NCI-H2081 treated with DMSO at 0.1 percent for 48 hours (cell line): ENCODE measurements at places on chromosomes 2 and 18.
A peak's percentile ranks its signal among the peaks of the same experiment; 100 is the strongest.

DNA sequence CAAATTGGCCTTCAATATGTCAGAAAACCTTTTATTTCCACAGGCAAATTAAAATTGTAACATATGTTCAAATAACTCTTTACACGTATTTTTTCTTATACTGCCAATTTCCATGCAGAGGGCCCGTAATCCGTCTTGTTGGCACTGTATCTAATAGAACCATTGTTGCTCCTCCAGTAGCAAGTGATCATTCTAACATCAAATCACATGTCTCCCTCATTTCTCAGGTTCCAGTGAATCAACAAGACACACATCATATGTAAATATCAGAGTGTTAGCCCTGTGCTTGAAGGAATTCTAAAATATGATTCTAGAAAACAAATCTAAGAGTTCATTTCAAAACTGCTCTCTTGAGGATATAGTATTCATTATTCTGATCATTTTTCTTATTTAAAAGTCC, 834.3 kb downstream of the LRRTM4 start:
- no peak for DNase-seq

- no peak for DNase-seq
Observed at GRCh38 chr2:224520064-224520463, 65.1 kb downstream of the CUL3 start.

GRCh38 chr2:240813231-240813921, 6.6 kb downstream of the KIF1A start:
- no peak for DNase-seq

GRCh38 chr2:49154140-49154539, at the start of gene FSHR:
FSHR (minus strand) TSS chr2:49154515; CDS start chr2:49154417, 98 bp downstream.
- no peak for DNase-seq

DNA sequence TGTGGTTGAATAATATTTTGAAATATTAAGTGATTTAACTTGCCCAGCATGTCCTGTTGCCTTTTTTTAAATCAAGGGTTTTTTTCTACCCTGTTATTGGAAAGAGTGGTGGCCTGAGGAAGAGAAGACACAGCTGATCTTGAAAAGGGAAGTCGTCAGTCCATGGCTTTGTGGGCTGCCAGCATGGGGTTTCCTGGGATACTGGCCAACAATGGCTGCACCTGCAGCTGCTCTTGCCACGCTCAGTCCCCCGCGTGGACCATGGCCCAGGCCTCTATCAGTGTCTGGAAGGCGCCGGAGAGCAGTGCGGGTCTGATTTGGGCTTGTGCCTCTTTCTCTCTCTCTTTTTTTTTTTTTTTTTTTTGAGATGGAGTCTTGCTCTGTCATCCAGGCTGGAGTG, 99.3 kb downstream of the ASB1 start:
- DNase-seq, result no peak

DNA sequence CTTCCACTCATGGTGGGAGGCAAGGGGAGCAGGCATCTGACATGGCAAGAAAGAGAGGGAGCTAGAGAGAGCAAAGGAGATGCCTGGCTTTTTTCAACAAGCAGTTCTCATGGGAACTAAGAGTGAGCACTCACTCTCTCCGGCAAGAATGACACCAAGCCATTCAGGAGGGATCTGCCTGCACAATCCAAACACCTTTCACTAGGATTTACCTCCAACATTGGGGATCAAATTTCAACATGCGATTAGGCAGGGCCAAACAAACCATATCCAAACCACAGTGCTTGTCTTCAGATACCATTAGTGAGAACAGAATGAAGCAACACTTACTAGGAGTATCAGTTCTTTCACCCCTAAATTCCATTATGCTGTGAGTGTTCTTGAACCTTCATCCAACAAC, 77.3 kb downstream of the FIGN start:
- DNase-seq, result no peak

- no peak for DNase-seq
Observed at GRCh38 chr2:42498497-42498896, 4.7 kb upstream of the KCNG3 start.

DNA sequence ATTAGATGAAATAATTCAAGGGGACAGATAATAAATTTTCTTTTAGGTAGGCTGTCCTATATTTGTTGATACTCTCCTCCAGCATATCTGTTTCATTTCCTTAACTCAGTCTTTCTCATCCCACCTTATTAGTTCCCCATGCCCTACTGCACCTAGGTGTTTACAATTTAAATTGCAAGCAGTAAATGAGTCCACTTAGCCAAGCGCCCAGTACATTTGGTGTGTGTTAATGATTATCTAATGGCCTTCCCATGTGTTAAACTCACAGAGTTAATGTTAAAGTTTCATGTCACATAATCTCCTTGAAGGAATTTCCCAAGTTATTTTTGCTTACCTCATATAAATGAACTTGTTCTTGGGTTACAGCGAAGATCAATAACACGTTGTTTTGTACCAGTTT, 31.2 kb downstream of the ITGB6 start:
- DNase-seq, result no peak

- DNase-seq, result no peak
Observed at GRCh38 chr2:148896136-148896535, 21.1 kb downstream of the KIF5C start.

GRCh38 chr2:9653485-9654271, 22.9 kb upstream of the YWHAQ start:
- DNase-seq, result peak; percentile 53

DNA sequence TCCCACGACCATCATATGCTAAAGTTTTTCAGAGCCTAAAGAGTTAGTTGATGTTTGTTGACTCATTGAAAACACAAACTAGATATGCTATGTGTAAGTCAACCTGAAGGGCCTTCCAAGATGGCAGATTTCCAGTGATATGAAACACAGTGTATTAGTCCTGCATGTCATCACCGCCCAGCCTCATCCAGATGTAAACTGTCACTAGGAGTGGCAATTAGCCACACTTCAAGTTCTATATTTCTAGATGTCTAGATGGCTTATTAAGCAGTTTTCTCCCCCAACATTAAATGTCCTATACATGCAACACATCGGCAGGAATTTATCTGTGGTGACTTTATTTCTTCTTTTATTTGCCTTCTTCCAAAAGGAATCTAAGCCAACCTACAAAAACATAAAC, 444.1 kb upstream of the SMIM21 start:
- DNase-seq, result no peak

DNA sequence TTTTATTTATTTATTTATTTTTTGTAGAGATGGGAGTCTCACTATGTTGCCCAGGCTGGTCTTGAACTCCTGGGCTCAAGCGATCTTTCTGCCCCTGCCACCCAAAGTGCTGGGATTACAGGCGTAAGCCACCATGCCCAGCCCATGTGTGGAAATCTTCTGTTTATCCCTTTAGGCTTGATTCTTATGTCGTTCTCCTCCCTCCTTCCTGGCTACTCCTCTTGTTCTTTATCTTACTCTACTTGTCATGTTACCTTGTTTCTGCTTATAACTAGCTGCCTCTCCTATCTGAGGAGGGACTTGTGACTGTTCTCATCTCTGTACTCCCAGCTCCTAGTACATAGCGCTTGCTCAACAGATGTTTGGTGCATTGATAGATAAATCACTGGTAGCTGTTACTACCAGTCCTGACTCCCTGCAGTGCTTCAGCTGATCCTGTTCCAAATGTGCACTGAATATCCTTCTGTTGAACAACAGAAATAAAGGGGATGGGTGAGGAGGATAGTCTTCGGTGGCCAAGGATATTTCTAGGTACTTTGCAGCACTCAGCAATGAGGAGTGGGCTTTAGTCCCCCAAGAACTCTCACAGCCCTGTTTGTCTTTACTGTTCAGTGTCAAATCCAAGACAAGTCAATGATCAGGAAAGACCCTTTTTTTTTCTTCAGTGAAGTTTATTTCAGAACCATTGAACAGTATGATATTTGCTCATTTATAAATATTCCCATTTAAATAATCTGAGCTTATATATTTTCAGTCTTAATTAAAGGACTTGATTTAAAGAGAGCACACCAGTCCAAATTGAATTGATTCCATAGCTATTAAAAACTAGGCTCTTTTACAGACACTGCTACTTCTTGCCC, 7.2 kb downstream of the IL1B start:
- DNase-seq, result no peak

DNA sequence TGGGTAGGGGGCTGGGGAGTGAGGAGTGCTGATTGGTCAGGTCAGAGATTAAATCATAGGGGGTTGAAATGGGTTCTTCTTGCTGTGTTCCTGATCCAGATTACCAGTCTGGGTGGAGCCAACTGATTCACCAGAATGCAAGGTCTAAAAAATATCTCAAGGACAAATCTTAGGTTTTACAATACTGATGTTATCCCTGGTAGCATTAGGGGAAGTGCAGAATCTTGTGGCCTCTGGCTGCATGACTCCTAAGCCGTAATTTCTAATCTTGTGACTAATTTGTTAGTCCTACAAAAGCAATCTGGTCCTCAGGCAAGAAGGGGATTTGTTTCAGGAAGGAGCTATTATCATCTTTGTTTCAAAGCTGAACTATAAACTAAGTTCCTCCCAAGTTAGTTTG, 289.2 kb upstream of the KYNU start:
- no peak for DNase-seq

GRCh38 chr2:41927581-41928264, 120.1 kb upstream of the PKDCC start:
- no peak for DNase-seq

DNA sequence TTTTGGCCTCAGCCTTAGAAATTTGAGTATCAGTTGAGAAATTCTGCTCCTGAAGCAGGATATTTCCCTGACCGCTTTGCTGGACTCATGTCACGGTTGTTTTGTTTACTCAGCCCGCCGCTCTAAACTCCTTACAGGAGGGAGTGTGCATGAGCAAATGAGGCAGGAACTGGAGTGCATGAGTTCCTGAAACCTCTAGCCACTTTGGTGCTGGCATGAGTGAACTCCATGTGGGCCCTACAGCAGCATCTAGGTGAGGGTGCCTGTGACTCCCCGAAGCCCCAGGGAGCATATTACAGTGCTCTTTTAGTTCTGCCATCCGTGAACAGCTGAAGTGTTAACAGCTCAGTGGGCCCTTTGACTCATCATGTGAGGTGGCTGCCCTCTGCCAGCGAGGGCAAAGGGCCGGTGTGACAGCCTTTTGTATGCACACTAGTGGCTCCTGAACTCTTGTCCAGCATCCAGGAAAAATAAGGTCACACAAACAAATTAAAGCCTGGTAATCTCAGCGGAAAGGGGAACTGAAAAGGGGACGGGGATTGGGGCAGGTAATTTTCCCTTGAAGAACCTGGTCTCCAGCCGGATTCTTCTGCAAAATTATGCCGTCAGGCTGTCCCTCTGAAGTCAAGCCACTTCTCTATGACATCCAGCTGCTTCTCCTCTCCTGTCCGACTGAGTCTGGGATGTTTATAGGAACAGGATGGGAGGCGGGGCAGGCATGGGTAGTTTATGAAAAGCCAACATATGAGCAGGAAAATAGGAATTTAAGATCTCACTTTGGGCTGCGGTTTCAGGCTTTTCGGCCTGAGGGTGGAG, 1668.7 kb downstream of the SUCLG1 start:
- no peak for DNase-seq

DNA sequence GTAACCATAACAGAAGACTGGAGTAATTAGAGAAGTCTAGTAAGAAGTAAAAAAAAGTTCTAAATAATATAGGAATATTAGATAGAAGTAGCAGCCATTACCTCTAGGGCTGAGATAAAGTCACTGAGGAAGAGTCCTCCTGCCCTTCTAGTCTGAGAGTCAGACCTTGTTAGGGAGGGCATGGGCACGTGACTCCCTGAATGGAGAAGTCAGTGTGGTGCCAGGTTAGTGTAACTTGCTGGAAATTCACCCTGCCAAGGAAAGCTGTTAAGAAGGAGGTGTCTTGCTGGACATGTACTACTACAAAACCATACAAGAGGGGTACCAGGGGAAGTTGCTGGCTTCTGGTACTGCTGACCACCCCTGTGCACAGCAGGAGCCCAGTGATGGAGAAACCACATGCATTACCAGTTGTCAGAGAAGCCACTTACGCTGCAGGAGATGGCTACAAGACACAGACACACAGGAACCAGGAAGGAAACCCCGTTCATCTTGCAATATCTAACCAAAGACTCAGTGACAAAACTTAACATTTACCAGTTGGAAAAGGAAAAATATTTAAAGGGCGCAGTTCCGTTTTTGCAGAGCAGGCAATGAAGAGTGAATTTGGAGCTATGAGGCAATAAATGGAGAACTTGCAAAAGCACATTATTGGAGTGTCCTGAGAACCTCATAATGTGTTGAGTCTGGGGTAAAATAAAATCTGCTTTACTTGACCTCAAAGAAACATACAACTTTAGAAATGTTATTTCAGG, 77.2 kb upstream of the TLK1 start:
- no peak for DNase-seq

DNA sequence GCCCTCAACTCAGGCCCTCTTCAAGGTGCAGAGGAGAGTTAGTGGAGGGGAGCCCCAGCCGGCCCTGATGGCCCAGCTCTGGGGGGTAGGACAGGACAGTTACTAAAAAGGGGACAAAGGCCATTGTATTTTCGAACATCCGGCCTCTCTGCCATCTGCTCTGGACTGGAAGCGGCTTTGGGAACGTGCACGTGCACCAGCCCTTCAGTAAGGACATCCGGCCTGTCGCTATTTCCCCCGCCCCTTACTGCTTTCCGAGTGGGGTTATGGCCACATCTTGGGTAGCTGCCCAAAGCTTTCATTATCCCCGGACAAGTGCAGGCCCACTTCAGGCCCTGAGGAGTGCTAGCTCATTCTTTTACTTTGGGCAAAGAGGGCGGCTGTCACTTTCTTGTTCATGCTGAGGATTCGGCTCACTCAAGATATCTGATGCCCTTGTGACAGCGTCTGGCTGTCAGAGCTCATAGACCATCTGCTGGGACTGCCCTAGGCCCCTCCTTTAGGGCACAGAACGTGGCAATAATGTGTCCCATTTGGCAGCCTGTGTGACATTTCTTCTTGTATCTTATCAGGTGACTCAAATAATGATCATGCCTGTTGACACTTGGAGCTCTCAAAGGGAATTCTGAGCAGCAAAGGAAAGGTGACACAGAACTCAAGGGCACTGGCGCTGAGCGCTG, 17.5 kb downstream of the SLC4A3 start:
- DNase-seq, result no peak

DNA sequence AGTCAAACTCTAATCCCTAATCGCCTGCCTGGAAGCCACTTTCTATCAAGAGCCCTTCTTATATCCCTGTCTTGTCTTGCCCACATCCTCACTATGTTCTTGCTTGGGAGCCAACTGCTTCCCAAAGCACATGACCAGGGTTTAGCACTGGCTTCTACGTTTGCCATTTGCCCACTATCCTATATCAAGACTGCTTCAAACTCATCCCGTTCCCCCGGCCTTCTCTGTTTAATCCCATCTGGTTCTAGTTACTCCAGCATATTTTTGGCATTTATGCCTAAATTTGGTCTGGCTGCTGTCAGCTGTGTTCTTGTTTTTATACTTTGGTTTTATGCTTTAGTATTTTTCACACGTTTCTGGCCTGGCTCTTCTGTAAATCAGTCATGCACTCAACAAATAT, 40.2 kb downstream of the POLR1A start:
- DNase-seq, result no peak

- DNase-seq, result no peak
Observed at GRCh38 chr2:54559593-54560145, 103.5 kb downstream of the SPTBN1 start.

- DNase-seq, result no peak
Observed at GRCh38 chr2:26991717-26992116, 21.3 kb downstream of the MAPRE3 start.

- no peak for DNase-seq
Observed at GRCh38 chr2:84807063-84807485, 73.8 kb downstream of the TRABD2A start.
